ENCODE measurements at places on chromosomes 3 and 15.

DNA sequence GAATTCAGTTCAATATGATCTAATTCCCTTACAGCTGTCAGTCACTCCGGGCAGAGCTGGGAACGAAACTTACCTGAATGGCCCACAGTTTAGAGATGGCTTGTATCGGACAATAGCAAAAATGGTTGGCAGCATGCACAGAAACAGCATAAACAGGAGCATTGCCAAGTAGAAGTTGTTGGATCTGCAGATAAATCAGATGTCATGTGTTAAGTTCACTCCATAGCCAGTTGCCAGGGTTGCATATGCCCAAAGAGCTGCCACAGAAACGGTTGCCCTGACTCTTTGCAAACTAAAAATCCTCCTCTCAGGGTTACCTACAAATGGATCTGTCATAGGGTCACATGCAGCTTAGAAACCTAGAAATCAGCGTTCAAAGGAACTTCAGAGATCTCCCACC lies 15.4 kb upstream of the STARD5 start:
- DNase-seq: no peak

DNA sequence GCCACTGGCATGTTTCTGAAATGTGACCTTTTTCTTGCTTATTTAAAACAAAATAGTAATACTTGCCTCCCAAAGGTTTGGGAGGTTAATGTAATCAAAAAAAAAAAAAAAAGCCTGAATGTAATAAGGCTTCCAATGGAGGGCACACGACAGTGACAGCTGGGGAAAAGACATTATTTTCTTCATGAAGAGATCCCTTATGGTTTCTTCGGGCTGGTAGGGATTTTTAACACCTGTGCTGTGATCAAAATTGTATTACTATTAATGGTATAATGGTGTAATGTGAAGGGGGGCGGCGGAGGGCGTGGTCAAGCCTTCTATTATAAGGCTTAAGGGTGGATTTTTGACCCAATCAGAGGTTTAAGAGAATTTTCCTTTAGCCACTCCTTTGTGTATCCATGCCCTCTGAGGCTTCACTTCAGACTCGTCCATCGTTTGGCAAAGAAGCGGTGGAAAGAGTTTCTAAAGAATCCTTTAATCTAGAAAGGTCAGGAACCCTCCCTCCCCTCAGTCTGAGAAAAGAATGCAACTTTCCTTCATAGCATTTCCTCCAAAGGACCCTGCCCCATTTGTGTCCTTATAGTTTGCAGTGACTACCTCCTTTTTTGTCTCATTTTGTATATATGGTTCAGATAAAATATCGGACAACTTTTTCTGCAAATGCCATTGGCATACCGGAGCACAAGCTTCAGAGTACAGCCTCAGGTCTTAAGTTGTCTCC lies 89.5 kb upstream of the CHD2 start:
- DNase-seq: no peak

GRCh38 chr3:197376020-197376419 lies 77.6 kb upstream of the DLG1 start:
- no peak for DNase-seq

- no peak for DNase-seq
Measured at GRCh38 chr15:90460142-90460824, 69.4 kb upstream of the CRTC3 start.

GRCh38 chr3:28386049-28386448 lies 37.4 kb upstream of the AZI2 start:
- DNase-seq: no peak

- no peak for DNase-seq
Measured at GRCh38 chr3:46325645-46326300, 28.1 kb upstream of the CCR2 start.

DNA sequence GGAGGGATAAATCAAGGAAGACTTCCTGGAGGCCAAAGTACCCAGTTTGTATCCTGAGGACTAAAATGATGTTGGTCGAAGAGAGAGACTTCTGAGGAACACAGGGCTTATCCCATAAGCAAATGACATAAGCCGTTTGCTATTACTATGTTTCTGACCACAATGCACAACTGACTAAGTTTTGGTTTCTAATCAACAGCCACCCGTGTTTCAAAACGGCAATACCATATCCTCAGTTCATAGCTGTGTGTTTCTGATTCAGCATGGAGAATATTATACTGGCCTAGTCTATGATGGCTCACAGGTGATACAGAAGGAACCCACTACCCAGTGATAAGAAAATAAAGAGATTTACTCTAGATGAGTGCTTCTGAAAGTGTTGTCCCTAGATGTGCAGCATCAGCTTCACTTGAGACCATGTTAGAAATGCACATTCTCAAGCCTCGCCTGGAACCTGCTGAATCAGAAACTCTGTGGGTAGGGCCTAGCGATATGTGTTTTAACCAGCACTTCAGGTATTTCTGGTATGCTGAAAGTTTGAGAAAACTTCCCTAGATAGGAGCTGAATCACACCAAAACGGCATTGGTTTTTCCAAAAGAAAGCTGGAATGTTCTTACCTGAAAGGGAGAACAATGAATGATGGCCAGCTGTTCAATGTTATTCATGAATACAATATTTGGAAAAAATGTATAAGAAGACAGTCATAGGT lies 639.7 kb upstream of the NR2F2 start:
- no peak for DNase-seq
